ENCODE measurements at places on chromosomes 13 and 19. TPM values are rescaled to one million over a fixed set of nuclear protein-coding genes. Genes with fewer than 3 reads are reported as not detected.
A peak's percentile ranks its signal among the peaks of the same experiment; 100 is the strongest.

The GAPDHS gene
- 0.11 TPM for total RNA-seq

The ZNF585A gene
- total RNA-seq, result 22.0 TPM

The OR7A5 gene
- 0.39 TPM for total RNA-seq

The TTC9B gene
- total RNA-seq, result 34.2 TPM

The CATSPERD gene
- 3.6 TPM for total RNA-seq

The CYP4F8 gene
- not detected for total RNA-seq

The UHRF1 gene
- 10.5 TPM for total RNA-seq

The ZNF571 gene
- 14.2 TPM for total RNA-seq

The ALG5 gene
- 42.8 TPM for total RNA-seq

The SPHK2 gene
- 10.2 TPM for total RNA-seq

The SYNGR4 gene
- total RNA-seq, result not detected

The ZNF610 gene
- 12.9 TPM for total RNA-seq

The MEIOSIN gene
- total RNA-seq, result not detected

The APLP1 gene
- 205 TPM for total RNA-seq

The FLT1 gene
- 27.1 TPM for total RNA-seq

DNA sequence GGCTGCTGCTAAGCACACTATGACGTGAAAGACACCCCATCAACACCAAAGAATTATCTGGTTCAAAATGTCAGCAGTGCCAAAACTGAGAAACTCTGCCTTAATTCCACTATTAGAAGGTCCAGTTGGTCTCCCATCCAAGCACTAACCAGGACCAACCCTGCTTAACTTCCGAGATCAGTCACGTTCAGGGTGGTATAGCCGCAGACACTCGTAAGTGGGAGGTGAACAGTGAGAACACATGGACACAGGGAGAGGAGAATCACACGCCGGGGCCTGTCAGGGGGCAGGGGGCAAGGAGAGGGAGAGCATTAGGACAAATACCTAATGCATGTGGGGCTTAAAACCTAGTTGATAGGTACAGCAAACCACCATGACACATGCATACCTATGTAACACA, 83.4 kb downstream of the C13orf42 start:
- no peak for DNase-seq

DNA sequence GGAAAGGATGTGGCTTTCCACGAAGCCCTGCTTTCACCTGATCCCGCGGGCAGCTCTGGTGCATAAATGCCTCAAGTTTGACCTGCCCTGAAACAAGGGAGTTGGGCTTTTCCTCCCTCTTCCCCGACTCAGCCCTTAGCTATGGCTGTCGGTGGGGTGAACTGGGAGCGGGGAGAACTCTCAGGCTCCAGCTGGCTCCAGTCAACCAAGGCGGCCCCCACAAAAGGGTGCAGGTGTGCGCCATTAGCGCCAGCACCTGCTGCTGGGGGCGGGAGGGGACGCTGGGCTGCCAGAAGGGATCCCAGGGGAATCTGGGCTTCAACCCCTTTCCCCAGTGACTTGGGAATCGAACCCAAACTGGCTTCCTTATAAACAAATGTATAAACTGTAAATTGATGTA, 7.1 kb upstream of the DHRS12 start:
- no peak for DNase-seq

DNA sequence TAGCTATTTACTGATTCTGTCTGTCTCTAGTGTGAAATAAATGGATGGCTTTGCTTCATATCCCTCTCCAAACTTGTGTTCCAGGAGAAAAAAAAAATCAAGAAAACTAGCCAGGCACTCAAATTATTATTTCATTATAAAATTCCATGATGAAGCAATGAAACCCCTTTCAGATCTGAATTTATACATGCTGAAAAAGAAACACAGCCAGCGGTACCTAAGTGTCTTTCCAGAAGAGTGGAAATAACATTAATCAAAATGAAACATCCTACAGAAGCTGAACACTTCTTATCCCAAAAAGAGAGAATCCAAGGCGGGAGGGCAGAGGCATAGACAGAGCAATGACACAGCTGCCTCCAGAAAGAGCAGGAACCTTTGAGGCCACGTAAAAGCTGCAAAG, 15.9 kb downstream of the ENOX1 start:
- DNase-seq, result no peak

- DNase-seq, result no peak
Measured at GRCh38 chr19:954672-955494, 29.0 kb downstream of the ARID3A start.

- no peak for DNase-seq
Measured at GRCh38 chr19:13169769-13170168, 19.6 kb downstream of the IER2 start.

DNA sequence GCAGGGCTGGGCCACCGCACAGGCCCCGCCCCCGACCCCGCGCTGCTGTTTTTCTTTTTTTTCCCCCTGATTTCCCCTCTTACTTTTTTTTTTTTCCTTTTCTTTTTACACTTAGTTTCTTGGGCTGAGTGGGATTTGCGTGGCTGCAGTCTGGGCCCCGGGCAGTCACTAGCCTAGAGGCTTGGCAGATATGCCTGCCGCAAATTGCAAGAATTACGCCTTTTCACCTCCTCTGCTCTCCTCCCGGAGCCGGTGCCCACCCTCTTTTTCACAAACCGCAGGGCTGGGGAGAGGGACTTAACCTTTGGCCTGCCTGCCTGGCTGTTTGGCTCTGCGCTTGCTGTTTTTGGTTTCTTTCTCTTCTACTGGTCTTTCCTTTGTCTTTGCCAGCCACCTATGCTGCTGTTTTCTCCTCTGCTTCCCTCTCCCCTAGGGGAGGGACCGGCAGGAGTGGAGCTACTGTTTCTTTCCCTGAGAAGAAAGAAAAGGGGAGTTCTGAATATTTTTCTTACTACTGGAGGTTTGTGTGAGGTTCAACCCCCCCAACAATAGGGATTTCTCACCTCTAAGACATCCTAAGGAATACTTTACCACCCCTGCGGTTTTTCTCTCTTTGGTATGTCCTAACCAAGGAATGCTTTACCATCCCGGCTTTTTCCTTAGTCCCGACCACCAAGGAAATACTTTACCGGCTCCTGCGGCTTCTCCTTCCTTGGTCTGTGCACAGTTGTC, 11.0 kb downstream of the ZNF552 start:
- peak; percentile 52 for DNase-seq

GRCh38 chr19:13299838-13300237, 149.6 kb downstream of the IER2 start:
- no peak for DNase-seq

GRCh38 chr19:47109541-47110375, 3.8 kb downstream of the ZC3H4 start:
- DNase-seq, result no peak

DNA sequence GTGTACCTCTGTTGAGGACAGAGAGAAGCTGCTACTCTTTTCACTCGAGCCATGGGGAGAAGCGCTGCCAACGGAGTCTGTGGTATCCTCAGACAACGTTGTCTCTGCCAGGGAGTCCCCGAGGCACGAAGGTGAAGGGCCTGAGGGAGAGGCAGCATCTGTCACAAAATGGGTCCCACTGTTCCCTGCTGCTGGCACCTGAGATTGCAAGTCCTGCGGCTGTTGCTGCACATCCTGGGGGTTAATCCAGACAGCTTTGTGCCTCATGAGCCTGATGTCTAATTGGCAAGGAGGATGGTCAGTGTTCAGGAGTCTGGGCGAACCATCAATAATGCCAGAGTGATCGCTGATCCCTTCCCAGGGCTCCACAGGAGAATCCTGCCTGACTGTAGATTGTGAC, 15.0 kb downstream of the RUBCNL start:
- DNase-seq, result no peak

GRCh38 chr19:50266041-50266440, 62.6 kb downstream of the MYH14 start:
- no peak for DNase-seq

DNA sequence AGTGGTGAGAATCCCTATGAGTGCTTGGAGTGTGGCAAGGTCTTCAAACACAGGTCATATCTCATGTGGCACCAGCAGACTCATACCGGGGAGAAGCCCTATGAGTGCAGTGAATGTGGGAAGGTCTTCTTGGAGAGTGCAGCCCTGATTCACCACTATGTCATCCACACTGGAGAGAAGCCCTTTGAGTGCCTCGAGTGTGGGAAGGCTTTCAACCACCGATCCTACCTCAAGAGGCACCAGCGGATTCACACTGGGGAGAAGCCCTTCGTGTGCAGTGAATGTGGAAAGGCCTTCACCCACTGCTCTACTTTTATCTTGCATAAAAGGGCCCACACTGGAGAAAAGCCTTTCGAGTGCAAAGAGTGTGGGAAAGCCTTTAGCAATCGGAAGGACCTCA, 18.7 kb upstream of the AURKC start:
- no peak for DNase-seq

DNA sequence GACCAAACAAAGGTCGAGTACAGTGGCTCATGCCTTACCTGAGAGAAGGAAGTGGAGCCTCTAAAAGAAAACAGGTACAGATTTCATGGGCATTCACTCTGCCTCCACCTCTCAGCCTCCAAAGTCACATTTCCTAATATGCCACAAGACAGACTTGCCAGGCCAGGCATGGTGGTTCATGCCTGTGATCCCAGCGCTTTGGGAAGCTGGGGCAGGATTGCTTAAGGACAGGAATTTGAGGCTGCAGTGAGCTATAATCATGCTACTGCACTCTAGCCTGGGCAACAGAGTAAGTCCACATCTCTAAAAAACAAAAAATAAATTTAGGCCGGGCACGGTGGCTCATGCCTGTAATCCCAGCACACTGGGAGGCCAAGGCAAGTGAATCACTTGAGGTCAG, 10.9 kb upstream of the DNMT1 start:
- no peak for DNase-seq

GRCh38 chr13:28467034-28467433, 27.9 kb downstream of the FLT1 start:
- no peak for DNase-seq

- DNase-seq, result no peak
Measured at GRCh38 chr13:43139211-43139610, 115.8 kb downstream of the DNAJC15 start.

DNA sequence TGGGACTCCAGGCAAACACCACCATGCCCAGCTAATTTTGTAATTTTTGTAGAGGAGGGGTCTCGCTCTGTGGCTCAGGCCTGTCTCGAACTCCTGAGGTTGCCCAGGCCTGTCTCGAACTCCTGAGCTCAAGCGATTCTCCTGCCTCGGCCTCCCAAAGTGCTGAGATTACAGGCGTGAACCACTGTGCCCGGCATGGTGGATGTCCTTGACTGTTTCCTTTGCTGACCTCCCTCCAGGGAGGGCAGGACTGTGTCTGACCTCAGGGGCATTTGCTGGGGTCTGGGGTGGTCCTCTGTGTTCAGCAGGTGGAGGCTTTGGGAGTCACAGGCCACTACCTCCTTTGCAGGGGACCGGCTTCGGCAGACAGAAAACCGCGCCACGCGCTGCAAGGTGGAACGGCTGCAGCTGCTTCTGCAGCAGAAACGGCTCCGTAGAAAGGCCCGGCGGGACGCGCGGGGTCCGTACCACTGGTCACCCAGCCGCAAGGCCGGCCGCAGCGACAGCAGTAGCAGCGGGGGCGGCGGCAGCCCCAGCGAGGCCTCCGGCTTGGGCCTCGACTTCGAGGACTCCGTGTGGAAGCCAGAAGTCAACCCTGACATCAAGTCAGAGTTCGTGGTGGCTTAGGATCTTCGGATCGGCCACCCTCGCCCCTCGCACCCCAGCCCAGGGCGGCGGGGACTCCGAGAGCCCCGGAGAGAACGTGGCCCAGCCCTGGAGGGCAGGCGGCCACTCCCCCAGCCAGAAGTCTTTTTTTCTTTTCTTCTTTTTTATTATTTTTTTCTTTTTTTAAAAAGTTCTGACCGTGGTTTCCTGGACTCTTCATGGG, 8.5 kb downstream of the MIDN start:
- DNase-seq, result no peak

DNA sequence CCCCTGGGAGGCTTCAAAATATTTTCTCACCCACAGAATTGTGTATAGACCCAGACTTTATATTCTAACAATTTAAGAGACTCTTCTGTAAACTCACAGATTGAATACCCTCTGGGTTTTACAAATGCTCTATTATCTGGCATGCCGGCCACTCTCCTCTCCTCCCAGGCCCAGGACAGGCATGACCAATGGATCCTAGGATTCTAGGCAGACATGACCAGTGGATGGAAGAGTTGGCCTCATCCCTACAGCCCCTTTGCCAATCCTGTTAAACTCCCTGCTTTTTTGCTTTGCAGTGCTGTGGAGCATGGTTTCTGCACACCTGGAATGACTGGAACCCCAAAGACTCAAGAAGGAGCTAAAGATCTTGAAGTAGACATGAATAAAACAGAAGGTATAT, 5.8 kb downstream of the ACSBG2 start:
- no peak for DNase-seq

GRCh38 chr13:92806215-92806614, 420.4 kb upstream of the GPC6 start:
- no peak for DNase-seq

GRCh38 chr13:60463787-60464186, 66.8 kb downstream of the TDRD3 start:
- no peak for DNase-seq

DNA sequence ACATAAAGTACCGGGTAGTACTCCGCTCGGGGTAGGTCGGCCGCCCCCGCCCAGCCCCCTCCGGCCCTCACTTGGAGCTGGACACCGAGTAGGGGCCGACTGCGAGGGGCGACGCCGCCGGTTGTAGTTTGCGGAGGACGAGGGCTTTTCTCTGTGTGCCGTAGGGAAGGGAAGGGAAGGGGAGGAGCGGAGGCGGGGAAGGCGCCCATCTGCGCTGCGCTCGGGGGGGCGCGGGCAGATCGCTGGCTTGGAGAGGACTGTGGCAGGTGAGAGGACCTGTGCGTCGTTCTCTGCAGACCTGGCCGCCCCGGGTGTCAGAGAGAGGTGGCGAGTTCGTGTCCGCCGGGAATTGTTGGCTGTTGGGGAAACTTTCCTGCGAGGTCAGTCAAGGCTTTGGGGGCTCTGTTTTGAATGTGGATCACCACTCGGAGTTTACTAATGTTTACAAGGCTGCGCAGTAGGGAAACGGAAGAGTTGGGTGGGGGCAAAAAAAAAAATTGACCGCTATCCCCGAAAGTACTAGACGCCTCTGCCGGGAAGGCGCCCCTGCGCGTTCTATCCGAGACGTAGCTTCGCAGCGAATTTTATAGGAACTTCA, 1.4 kb downstream of the ING1 start:
- DNase-seq, result no peak

DNA sequence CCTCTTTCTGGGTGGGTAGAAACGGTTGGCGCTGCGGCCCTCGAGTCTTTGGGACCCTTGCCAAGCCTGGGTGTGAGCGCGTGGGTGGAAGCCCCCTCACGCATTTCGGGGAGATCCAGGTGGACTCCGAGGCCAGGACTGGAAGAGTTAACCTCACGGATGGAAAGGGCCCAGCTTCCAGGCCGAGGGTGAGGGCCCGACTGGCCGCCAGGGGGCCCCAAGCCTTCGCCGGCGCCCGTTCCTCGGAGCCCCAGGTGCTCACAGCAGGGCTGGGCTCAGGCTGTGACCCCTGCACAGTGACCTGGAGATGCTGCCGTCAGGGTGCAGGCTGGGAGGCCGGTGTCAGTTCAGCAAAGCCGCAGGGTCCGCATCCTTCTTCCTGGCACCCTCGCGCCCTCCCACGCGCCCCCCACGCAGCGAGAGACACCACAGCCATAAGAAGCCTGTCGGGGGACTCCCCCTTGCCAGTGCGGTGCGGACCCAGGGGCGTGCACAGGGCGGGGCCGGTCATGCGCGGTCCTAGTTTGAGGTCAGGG, 34.2 kb upstream of the TMEM255B start:
- DNase-seq, result no peak
